Stimulated activated CD8-positive, alpha-beta memory T cell treated with anti-CD3 and anti-CD28 coated beads, Interleukin-12 subunit alpha, Interleukin-12 subunit beta, amount 100 ng/mL, for 4 hours (primary cell): ENCODE measurements at places on chromosomes 7 and 10.
A peak's percentile ranks its signal among the peaks of the same experiment; 100 is the strongest.

DNA sequence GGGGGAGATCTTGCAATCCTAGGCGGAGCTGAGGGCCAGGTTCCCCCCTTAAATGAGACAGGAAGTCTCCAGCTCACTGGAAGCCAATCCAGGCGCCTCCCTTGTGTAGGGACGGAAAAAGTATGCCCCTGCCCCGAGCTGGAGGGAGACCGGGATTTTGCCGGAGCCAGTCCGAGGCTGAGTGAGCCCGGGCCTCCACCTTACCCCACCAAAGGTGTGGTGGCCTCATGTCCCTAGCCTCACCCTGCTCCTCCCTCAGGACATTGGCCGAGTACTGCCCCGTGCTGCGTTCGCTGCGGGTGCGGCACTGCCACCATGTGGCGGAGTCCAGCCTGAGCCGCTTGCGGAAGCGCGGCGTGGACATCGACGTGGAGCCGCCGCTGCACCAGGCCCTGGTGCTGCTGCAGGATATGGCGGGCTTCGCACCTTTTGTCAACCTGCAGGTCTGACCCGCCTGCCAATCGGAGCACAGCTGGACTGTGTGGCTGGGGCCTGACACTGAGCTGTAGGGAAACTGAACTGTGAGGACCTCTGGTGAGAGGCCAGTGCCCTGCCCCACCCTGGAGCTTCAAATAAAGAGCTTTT is 2.0 kb downstream of the FBXL15 start:
- no peak for DNase-seq

DNA sequence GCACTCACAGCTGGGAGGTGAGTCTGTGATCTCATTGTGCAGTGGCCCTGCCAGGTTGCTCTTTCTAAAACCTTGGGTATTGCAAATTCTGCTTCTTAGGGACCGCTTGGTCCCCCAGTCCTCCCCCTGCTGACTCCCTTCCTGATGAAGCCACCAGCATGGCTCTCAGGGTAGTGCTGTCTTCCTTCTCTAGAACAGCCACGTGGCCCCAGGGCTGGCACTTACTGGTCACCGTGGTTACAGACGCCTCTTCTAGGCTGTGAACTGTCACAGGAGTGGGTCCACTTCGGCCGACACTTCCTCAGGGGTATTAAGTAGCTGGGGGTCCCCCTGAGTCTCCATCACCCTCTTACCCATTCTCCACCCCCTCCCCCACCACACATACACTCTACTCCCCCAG is 2.7 kb upstream of the HTRA1 start:
- DNase-seq, result no peak

- no peak for DNase-seq
Observed at GRCh38 chr7:102873470-102874165, 39.2 kb upstream of the LRRC17 start.

DNA sequence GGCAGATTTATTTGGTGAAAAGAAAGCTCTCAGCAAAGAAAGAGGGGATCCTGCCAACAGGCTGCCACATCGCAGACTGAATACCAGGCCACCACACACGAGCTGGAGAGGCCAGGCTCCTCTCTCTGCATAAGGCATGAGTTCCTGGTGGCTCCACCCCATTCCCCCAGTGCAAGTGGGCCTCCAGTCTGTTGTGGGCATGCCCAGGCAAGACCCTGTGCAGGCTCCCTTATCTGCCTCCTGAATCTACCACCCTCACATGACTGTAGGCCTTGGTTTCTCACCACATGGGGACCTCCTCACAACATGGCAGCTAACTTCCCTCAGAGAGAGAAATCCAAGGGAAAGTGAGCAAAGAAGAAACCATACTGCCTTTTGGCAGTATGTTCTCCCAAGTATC is 26.7 kb upstream of the CUL1 start:
- no peak for DNase-seq

DNA sequence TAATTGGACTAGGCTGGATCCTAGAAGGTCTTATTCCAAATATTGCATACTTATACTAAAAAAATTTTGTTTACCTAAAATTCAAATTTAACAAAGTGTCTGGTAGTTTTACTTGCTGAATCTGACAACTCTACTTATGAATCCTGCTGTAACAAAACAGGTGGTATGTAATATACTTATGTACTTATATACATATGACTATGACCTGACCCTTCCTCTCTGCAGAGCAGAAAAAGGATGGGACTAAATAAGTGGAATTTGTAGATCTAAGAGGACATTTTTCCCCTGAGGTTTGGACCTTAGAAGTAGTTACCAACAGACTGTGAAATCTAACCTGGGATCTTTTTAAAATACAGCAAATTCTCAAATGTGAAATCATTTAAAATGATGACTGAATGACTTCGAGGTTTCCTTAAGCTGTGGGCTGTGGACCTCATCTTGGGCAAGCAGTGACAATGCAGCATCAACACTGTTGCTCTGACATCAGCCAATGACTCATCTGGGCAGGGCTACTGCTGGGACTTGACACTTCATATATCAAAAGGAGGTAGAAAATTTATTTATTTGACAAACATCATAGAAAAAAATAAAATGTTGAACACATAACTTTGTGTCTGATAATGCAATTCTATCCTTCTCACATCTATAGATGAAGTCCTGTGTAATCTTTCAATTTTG is 73.6 kb downstream of the RELN start:
- DNase-seq, result no peak

- DNase-seq, result peak; percentile 58
Observed at GRCh38 chr10:91163269-91163868, 57.1 kb upstream of the PCGF5 start.

- no peak for DNase-seq
Observed at GRCh38 chr7:106927536-106927935, 62.5 kb downstream of the PIK3CG start.

- DNase-seq, result no peak
Observed at GRCh38 chr10:72812753-72813430, 80.6 kb upstream of the OIT3 start.

- no peak for DNase-seq
Observed at GRCh38 chr10:26776258-26776657, 78.8 kb downstream of the PDSS1 start.

GRCh38 chr7:16357921-16358320 is 63.4 kb downstream of the CRPPA start:
- no peak for DNase-seq

- no peak for DNase-seq
Observed at GRCh38 chr10:26779176-26779860, 81.4 kb downstream of the ABI1 start.

DNA sequence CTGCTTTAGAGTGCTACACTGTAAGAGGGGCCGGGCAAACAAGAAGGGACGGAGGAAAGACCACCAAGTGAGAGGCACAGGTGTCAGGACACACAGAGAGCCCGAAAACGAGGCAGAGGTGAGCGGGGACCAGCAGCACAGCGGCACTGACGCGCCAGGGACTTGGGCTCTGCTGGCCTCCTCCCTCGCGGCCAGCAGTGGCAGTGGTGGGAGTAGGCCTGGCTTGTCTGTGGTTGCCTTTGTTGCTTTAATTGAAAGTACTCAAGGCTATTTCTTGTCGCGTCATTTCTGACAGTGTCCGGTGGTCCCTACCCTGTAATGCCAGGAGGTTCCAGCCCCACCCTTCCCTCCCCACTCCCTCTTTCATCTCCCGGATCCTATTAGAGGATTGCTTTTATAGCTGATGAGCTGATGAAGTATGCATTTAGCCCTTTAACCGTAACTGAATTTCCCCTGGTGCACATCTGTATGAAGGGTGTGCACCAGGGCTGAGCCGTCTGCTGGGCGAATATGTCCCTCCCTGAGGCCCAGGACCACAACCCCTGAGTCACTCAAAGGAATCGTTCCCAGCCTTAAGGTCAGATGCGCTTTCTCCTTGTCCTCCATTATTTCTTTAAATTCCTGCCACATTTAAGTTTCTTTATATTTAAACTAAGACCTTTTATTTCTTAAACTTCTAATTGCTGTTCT is 39.5 kb upstream of the FAM20C start:
- no peak for DNase-seq

GRCh38 chr10:125217990-125218675 is 57.8 kb upstream of the CTBP2 start:
- DNase-seq, result no peak

GRCh38 chr10:84818961-84819360 is 490.6 kb downstream of the CCSER2 start:
- no peak for DNase-seq

DNA sequence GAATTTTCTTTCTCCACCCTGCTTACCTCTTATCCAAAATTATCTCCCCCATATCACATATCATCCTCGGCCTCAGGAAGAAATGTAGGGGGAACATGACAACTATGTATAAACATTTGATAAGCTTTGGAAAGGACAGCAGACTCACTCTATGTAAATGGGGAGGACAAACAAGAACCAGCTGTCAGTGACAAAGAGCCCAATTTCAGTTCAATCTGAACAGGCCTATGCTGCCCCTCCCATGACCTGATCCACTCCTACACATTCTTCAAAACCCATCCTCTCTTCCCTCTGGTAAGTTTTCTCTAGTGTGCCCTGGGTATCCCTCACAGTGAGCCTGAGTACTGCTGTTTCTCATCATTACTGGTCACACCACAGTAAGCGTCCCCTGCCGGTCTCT is 20.8 kb downstream of the FZD9 start:
- no peak for DNase-seq

GRCh38 chr10:12785415-12785831 is 216.1 kb downstream of the CCDC3 start:
- DNase-seq, result no peak

GRCh38 chr7:41977151-41977651 is 259.8 kb downstream of the GLI3 start:
- DNase-seq, result no peak

DNA sequence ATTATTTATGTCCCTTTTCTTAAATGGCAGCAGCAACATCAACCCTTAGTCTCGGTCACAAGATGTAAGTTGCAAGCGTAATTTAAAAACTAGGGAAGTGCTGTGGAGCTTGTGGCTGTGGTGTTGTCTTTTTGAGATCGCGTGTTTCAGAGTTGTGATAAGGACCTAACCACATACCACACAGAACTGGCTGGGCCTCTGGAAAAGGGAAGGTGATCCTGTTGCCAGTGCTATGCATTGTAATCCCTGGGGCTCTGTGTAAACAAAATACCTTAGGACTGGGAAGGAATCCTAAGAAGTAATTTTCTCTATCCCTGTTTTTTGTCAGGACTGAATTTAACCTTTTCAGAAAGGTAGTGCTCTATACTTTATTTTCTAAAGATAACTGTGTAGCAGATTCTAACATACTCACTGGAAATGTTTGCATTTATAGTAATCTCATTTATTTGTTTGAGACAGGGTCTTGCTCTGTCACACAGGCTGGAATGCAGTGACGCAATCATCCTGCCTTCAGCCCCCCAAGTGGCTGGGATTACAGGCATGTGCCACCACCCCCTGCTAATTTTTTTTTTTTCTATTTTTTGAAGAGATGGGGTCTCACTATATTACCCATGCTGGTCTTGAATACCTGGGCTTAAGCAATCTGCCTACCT is 60.4 kb downstream of the INPP5F start:
- no peak for DNase-seq

DNA sequence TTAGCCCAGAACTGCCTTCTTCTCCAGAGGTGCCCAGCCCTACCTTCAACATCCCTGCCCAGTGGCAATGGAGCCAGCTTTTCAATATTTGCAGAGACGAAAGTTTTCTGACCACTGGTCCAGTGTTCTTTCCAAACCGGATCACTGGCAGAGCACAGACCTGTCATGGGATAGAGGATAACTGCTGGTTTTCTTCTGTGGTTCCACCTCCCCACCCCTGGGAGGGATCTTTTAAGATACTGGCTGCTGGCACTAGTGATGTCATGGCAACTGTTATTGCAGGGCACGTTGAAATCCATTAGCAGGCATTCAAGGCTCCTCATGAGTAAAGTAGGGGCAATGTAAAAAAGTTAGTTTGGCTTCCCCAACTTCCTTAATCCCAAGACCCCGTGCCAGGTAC is 387.1 kb downstream of the LRMDA start:
- DNase-seq, result no peak

GRCh38 chr10:10295537-10295936 is 722.1 kb upstream of the CELF2 start:
- DNase-seq, result no peak

DNA sequence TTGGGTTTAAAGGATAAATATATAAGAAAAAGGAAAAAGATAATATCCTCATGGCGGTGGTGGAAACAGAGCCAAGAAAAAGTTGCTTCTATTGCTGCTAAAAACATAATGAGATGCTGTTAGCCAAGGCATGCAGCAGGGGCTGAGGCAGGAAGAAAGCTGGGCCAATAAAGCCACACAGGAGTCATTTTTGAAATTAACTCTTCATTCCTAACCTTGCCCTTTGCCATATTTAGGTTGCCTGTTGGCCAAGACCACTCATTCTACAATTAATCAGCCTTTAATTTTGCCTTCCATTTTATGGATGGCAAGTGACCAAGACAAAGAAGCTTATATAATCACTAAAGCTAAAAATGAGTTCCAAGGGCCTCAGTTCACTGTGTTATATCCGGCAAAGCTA is 58.2 kb downstream of the ARMH3 start:
- no peak for DNase-seq

DNA sequence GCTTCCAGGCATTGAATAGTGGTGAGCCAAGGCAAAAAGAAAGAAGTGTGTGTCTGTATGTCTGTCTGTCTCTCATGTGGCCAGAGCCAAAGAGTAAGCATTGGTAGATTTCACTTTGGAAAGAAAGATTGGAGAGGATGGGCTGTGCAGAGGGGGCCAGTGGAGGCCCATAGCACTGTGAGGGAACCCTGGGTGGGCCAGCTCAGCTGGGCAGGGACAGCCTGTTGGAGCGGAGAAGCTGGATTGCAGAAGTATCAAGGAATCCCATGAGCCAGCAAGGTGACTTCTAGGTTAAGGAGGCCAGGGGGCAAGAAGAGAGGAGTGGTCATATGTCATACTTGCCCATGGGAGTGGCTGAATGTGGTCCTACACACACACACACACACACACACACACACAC is 1.5 kb upstream of the GRID1 start:
- no peak for DNase-seq

DNA sequence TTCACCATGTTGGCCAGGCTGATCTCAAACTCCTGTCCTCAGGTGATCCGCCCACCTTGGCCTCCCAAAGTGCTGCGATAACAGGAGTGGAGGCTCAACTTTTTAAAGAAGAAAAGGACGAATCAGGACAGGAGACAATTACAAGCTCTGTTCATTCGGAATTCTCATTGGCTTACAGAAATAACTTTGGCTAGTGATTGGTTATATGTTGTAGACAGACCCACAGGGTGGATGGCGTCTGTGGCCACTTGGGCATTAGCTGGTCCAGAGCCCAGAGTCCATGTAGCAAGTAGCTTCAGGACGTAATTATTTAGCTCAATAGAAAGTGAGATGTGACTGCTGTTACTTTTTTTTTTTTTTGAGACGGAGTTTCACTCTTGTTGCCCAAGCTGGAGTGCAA is 160.5 kb upstream of the TNRC18 start:
- DNase-seq, result no peak

- no peak for DNase-seq
Observed at GRCh38 chr7:86863452-86863851, 196.0 kb downstream of the ELAPOR2 start.

- DNase-seq, result no peak
Observed at GRCh38 chr10:24418532-24418931, 209.6 kb downstream of the KIAA1217 start.

DNA sequence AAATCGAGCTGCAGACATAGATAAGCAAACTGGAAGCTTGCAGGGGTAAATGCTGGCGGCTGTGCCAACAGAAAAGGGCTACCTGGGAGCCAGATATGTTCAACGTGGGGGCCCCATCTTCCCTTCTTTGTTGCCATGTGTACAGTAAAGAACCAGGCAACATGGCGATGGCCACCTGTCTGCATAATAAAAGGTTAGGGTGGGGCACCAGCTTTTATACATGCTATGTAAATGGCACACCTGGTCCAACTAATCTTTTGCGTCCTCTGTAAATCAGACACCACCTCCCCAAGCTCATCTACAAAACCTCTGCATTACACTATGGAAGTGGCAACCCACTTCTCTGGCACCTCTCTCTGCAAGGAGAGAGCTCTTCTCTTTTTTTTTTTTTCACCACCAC is 13.9 kb downstream of the BUD31 start:
- DNase-seq, result no peak
